Hepatic stellate cell (primary cell): ENCODE measurements at places on chromosomes 2 and 18.

DNA sequence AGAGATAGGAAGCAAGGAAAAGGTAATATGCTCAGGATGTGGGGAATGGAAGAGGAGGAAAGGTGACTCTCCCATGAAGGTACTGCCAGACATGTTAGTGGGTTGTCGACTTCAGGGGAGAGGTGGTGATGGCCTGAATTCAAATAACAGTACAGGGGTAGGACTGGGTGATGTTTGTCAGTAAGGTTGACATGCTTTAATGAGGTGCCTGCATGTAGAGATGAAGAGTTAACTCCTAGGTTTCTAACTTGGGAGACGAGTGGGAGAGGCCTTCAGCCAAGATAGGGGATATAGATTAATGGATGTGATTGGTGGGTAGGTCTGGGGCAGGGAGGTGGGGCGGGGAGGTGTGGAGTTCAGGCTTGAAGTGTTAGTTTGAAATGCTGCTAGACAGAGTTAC is 2.6 kb downstream of the NAPG start:
- DNase-seq, result no peak

DNA sequence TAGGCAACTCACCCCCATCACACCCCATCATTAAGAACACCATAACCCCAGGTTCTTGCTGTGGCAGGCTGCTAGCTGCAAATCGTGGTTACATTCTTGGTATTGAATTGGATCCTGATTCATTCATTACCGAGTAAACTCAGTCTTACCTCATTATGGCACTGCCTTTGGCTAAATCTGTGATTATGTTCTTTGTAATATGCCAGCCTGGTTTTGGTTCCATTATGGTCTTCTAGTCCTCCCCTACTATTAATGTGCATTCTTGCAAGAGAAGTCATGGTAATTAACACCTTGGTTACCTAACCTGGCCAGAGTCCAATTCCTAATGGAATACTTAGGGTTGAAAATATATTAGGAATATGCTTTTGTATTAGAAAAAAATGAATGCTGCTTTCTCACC is 258.9 kb upstream of the APCDD1 start:
- no peak for DNase-seq

DNA sequence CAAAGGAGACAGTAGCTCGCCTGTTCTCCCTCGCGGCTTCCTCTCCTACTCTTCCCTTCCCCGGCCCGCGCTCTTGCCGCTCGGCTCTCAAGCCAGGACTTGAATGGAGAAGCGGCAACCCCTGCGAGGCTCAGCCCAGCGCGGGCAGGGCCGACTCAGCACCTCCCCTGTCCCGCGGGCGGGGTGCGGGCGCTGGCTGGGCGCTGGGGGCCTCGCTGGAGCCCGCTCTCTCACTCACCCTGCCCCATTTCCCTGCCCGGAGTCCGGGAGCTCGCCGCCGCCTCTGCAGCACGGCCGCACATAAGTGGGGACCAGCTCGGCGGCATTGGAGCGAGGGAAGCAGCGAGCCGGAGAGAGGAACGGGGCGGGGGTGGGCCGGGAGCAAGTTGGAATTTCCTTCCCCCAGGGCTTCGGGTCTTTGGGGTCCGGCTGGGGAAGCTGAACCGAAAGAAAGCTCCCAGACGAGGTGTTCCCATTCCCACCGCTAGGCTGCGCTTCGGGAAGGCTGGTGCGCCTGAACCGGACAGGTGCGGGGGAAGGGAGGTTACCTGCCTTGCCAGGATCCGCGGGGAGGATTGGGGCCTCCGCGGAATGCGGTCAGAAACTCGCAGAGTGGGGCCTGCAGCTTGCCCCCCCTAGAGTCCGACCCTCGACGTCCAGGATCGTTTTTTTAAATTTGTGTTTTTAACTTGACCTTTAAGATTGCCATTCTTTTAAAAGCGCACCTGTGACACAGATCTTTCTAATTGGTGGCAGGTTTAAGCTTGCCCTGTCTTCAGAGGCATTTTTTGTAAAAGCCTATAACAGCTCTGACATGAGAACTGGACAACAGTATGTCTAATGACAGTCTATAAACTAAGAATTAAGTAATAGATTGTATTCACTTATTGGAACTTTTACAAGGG is at the start of gene COBLL1:
COBLL1 (minus strand) TSS at position 105 of the 905 bp plus-strand sequence. CDS start 627 bp downstream, outside the sequence.
- DNase-seq, result peak; percentile 62

- DNase-seq, result no peak
Observed at GRCh38 chr18:8504424-8504823, 104.8 kb upstream of the RAB12 start.

DNA sequence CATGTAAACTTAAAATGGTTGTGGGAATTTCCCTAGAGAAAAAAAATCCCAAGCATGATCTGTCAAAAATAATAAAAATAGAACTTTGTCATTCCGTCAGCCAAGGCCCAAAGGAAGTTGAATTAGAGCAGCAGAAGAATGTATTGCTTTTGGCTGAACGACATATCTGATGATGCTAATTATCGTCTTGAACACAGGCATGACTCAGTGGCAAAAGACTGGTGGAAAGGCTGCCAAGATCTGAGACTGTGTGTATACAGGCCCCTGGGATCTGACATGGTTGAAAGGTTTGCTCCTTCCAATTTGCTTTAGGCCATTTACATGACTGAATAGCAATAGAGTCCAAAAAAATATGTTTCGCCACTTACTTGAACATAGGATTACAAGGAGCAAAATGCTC is 1057.1 kb upstream of the CRIM1 start:
- DNase-seq, result no peak

- DNase-seq, result no peak
Observed at GRCh38 chr18:37846996-37847395, 281.4 kb upstream of the CELF4 start.

DNA sequence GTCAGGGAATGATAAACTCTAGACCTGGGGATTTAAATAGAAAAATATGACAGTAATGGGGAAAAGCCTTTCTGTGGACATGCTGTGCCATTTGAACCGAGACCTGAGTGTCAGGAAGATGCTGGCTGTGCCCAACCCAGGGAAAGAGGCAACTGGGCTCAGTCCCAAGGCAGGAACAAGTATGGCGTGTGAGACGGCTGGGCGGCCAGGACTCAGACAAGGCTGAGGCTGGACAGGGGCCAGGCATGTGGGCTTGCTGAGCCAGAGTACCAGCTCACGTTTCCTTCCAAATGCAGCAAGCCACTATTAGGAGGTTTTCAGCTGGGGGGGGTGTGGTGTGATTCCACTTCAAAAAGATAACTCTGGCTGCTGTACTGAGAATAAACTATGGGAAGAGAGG is 92.4 kb downstream of the INPP5D start:
- peak; percentile 22 for DNase-seq

DNA sequence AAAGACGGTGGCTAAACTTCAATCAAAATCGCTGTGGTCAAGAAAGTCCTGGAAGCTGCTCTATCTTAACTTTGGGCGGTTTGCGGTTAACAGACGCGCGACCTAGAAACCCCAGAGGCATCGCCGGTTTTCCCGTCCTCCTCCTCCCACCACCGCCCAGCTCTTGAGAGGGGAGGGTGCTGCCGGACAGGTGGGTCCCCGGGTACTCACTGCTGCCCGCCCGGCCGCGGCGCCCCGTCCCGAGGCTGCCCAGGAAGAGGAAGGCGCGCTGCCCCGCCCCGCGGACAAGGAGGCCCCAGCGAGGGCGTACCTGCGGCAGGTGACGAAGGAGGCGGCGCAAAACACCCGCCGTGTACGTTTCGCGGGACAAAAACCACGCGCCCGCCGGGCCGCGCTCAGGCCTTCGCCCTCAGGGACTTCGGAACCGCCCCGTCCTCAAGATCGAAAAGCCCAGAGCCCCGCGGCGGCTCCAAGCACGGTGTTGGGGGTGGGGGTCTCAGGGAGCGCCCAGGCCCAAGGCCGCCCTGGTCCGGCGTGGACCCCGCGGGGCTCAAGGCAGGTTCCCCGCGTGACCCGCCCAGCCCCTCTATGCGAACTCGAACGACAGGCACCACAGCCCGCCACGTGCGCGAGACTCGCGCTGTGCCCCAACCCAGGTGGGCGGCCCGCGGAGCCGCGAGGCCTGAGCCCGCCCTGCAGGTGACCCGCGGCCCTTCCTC is at the start of gene SH3YL1:
SH3YL1 (minus strand) TSS at position 259 of the 719 bp plus-strand sequence; CDS start at position 211, 48 bp downstream.
- DNase-seq, result peak; percentile 9

DNA sequence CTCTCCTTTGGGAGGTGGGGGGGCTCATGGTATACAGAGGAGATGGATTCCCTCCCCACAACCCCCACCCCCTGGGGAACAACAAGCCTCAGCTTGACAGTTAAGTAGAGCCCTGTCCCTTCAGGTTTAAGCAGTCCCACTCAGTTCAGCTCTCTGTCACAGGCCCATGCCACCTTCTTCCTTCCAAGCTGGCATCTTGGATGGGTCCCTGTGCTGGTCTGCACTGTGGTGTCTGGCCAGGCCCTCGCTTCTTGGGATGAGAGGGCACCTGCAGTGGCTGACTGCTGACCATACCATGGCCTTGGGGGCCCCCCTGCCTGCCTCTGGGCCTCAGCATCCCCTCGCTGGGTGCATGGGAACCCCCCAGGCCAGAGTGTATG is 20.4 kb upstream of the GPR17 start:
- DNase-seq, result no peak

DNA sequence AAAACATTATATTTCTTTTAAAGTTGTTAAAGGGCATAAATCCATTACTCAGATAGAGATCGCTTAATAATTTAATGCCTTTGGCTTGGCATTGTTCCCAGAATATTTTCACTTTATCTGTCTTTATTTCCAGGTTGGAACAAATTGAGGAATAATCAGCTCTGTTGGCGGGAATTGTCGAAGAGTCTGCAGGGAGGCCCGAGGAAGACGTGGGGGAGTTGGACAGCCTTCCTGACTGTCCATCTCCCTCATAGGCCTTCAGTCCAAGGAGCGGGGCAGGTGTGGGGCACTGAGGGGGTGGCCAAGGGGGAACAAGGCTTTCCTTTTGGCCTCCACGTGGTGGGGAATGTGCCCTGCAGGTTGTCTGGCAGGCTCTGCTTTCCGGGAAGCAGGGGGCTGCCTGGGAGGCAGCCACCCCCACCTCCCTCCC is 179.6 kb downstream of the ZBTB7C start:
- no peak for DNase-seq

DNA sequence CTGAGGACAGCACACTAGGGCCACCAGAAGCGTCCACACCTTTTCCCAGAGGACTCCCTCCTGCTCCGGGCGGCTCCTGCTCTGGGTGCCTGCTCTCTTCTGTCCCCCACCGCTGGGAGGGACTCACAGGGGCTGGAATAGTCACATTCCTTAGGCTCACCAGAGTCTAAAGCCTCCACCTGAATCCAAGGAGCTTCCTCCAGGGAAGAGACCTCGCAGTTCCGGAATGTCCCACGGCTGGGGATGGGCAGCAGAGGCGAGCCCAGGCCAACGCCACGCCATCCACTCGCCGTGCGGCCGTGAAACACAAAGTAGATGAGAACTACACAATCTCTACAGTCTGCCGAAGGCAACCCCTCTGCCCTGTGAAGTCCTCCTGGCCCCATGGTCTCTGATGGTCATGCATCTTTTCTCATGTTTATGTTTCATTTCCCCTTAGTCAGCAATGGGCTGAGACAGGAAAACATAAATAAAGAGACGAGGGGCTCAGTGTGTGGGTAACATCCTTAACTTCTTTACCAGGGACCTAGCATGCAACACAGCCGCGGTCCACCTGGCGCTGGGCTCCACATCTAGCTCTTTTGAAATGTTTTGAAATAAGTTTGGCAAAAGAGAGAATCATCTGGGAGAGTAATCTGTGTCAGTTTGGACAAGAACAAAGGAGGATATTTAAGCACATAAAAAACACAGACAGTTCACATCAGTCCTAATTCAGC is 98.4 kb downstream of the PXDN start:
- DNase-seq, result no peak
